Stimulated activated CD4-positive, alpha-beta T cell treated with anti-CD3 and anti-CD28 coated beads, Interleukin-2, amount 100 ng/mL, for 48 hours (primary cell): ENCODE measurements at places on chromosomes 6 and 20.

DNA sequence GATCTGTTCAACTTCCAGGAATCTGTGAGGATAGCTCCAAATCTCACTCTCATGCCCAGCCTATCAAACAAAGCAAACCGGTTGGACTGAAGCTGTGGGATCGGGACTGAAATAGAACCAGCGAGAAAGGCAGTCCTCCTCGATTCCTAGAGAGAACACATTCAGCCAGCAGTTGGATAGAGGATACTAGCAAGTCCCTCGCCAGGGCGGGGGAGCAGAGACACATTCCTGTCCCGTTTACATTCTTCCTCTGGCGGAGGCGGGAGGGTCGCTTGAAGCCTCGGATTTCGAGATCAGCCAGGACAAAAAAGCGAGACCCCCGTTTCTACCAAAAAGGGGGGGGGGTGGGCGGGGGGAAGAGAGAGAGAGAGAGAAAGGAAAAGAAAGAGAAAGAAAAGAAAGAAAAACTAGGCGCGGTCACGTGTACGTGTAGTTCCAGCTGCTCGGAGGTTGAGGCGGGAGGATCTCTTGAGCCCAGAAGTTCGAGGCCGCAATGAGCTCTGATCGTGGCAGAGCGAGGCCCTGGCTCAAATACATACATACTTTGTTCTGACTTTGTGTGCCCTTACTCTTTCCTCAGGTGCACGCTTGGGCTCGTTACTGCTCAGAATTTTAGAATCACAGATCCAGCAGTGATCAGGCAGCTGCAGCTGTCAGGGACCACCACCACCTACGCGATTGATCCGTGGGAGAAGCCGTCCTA is 19.5 kb downstream of the ZNF311 start:
- DNase-seq, result no peak

DNA sequence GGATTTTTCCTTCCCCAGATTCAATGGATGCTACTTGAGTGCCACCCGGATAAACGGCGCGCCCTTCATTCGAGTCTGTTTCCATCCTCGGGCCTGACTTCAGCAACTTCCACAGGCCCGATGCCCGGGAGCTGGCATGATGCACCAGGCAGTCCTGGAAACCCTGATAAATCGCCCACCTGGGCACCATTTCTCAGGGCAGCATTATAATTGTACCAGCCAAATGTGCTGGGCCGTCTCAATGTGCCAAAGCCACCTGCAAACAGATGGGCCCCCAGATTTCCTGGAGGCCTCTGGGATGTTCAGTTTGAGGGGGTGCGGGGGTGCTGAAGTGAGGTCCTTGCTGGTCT is 65.8 kb downstream of the NOL4L start:
- DNase-seq, result no peak

- no peak for DNase-seq
Observed at GRCh38 chr6:117346142-117346930, 79.4 kb downstream of the ROS1 start.

DNA sequence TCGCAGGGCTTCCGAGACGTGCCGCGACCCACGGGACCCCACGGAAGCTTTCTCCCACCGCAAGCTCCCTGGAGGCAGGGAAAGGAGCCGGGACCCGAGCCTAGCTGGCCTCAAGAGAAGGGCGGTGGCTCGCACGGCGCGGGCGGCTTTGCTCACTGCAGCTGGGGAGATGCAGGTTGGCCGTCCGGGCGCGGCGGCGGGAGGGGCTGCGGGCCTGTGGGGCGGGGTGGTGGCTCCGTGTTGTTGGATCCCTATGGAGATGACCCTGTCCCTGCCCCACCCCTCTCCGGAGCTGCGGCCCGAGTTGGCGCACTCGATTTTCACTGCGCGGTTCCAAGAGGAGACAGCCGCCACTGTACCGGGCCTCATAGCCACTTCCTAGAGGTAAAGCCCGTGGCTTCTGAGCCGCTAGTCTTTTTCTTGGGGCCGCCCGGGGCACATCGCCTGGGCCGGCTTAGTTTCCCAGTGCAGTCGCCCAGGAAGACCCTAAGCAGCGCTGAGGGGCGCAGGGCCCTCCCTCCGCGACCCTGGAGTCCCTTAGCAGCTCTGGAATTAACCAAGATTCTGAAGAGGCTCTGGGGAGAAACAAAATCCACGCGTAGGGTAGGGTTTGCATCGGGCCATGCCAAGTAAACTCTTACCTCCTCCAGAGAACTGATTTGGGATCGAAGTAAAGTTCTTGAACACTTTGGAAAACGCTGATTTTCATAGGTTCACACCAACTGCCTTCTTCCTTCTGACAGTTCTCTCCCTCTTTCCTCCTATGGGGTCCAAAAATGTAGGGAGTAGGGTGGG is at the start of gene ECT2L:
ECT2L (plus strand) TSS at position 279 of the 795 bp plus-strand sequence. CDS start 17,188 bp downstream, outside the sequence.
- DNase-seq, result no peak

- DNase-seq, result no peak
Observed at GRCh38 chr6:125792680-125793079, 1.9 kb downstream of the NCOA7 start.

DNA sequence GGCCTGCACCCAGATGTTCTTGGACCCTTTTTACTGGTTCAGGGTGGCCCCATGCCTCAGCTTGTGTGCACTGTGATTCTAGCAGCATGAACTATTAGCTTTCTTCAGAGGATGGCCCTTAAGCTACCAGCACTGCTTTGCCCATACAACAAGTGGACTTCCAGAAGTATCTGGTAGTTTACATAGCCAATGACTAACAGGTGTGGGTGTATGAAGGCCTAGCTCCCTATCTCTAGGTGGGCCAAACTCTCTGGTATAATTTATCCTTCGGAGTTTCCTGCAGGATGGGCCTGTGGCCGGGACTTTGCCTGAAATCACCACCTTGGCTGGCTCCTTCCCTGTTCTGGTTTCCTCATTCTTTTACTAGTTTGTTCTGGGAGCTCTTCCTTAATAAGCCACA is 26.1 kb upstream of the JAG1 start:
- no peak for DNase-seq

DNA sequence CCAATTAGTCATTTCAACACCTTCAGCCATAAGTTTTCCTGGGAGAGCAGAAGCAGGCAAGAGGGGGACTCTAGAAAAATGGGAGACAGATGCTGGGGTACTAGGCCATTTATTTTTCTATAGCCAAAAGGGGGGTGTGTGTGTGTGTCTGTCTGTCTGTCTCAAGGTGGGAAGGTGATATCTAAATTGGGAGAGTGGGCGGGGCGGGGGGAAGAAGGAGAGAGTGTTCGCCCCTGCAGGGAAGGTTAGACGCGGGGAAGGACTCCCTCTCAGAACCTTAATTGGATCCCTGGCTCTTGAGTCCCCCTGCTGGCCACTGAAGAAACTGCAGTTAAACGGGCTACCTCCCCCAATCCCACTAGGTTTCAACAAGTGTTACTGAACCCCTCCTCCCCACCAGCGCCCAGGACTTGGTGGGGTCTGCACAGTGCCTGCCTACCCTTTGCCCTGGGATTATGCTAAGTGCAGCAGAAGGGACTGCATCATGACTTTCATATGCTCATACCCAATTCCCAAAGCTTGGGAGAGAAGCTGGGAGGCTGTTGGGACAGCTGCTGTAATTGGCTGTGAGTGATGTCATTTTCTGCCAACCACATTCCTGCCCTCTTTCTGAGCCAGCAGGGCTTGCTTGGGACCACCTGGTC is 45.8 kb downstream of the FOXP4 start:
- DNase-seq, result peak; percentile 74

GRCh38 chr6:148074738-148075137 is 267.9 kb upstream of the SASH1 start:
- no peak for DNase-seq

DNA sequence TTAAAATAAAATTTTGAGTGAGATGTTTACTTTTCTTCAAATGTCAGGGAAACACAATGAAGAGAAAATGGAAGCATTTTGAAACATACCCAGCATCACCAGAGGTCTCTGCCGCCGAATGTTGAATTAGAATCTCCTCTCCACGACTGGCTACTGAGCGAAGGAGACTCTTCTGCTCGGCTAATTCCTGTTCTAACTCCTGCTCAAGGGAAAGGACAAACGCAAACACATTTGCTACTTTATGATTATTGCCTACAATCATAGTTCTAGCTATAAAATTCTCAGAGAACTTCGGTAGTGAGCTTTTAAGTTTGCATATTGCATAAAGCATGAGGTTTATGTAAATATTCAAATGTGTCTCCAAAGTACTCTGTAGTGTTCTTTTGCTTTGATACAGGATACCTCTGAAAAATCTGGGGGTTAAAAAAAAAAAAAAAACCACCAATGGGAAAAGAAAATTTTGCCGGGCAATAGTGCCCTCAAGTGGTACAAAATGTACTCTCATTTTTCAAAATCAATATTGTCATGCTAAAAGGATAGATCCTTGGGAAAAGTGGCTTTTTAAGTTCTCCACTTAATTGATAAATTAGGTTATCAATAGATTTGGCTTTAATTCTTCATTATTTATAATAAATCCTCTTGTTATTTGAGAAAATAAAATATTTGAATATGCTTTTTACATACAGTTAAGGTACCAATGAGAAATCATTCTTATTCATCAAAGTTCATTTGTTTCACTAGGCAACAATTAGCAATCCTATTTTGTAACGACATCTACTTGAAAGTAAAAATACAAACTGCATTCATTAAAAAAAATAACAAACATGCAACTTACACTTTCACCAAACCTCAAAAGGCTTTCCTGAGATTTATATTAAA is 369.0 kb downstream of the SYNE1 start:
- DNase-seq, result peak; percentile 21

- DNase-seq, result no peak
Observed at GRCh38 chr20:17129089-17129488, 97.8 kb upstream of the PCSK2 start.

DNA sequence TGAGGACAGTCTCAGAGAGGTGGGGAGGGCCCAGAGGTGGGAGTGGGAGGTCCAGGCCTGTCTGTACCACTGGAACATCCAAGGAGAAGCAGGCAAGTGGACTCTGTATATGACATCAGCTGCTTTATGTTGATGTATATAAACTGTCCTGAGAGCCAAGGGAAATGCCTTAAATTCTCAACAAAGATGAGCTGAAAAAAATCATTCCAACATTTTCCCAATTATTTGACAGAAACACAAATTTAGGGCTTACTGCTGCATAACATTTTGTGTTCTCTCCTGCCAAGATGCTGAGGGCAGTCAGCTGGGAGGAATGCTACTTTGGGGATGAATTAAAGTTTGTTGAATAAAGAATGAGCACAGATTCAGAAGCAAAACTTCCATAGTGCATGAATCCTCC is 52.8 kb downstream of the FOXC1 start:
- DNase-seq, result no peak

GRCh38 chr6:149335924-149336608 is 18.6 kb downstream of the TAB2 start:
- DNase-seq, result peak; percentile 41

DNA sequence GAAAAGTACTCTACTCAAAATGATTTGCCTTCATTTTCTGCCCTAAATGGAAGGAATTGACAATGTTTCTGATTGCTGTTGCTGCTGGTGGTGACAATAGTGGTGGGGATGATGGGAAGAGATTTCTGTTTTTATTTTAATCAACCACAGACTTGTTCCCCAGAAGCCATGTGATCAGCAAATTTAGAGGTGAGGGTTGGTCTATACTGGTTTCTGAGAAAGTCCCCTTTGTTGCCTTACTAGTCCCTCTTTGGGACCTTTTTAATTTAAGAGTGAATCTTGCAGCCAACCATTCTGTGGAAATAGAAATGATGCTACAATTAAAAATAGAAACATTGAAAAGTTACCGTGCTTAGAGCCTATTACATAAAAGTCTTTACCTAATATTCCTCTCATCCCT is 43.2 kb downstream of the AIG1 start:
- no peak for DNase-seq

DNA sequence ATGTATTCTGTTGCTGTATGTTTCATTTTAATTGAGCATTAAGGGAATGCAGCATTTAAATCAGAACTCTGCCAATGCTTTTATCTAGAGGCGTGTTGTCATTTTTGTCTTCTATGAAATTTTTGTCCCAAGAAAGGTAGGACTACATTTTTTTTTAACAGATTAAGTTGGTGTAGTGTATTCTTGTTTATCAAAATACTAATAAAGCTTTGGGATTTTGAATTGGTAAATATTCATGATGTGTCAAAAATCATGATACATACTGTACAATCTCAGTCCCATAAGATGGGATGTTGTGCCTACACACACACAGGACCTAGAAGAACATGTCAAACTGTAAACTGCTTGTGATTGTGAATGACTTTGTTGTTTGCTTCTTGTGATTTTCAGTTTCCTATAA is 11.2 kb upstream of the HMGN4 start:
- DNase-seq, result no peak

DNA sequence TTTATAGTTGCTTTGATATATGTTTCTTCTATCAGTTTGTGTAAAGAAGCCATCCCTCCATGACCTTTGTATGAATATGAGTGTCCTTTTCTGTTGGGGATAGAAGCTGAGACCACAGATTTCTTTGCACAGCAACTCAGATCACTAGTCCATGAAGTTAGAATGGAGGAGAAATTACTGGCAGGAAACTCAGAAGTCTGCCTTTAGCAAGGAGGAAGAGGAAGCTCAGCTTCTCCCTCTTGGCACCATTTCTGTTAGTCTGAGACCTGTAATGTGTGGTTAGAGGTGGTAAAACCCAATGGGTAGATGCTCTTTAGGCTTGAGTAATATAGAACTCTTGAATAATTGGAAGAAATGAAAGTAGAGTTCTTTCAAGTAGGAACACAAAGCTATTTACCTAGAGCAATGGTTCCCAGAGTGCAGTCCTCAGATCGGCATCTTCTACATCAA is 995.3 kb upstream of the FLRT3 start:
- no peak for DNase-seq

DNA sequence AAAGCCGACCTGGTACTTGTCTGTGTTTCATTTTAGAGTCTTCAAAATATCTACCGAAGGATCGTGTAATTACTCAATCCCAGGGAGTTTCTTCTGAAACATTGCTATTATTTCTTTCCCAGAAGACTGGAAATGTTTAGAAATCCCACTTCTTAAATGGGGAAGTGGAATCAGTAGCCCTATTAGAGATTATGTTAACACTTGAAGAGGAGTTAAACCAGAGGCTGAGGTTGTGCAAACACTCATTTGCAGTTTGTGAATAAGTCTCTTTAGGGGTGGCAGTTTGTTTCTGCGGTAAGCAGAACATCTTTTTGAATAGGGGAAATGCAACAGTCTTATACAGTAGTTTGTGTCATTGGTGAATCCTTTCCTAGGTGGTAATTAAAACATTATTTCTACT is 21.3 kb downstream of the DSP start:
- DNase-seq, result no peak

DNA sequence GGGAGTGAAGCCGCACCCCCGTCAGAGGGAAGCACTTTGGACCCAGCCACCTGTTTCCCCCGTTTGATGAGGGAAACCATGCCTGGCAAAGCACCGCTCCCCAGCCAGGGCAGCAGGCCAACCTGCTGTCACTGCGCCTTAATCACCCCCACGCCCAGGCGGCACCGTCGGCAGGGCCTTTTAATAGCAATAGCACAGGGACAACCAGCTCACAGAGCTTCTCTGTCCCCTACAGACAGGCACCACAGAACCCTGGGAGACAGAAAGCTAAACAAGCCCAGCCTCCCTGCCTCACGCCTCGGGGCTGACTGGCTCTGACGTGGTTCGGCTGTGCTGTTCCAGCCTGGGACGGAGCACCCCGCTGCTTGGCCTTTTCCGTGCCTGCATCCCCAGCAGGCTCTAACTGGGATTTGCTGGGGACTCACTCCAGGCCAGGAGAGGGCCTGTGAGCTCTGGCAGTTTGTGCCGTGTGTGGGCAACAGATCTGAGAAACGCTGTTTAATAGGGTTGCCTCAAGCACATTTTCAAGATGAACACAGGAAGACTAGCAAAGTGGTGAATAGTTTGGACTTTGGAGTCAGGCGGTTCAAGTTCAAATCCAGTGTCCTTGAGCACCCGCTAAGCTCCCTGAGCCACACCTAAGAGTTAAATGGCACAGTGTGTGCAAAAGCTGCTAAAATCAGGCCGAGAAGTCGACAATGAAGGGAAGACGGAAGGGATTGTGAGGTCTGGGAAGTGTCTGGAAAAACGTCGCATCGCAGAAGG is 223.8 kb downstream of the NRN1 start:
- DNase-seq, result no peak
